HFFc6 (cell line): ENCODE measurements at places on chromosomes 6 and 20. TPM values are rescaled to one million over a fixed set of nuclear protein-coding genes. Genes with fewer than 3 reads are reported as not detected.

The F13A1 gene
- total RNA-seq = not detected in 3 replicates

The NKX2-4 gene
- total RNA-seq = not detected in 2 replicates

The GRM4 gene
- not detected in 2 replicates for total RNA-seq

The RHAG gene
- total RNA-seq = not detected in 3 replicates

DNA sequence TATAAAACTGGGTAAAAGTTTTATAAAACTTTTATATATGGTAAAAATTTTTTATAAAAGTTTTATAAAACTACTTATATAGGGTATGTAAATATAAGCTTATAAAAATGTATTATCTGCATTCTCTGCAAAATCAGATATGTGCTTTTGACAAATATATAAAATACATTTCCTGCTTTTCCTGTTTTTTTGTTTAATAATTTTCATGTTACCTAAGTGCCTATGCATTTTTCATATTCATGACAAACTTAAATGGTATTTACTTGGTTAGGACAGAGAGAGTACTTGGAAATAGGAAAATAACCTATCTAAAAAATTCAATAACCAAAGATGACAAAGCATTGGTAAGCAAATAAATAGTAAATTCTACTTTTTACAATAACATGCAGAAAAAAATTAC lies 41.2 kb downstream of the ADGRG6 start:
- no peak for DNase-seq
- no peak overlapping the region for H3K27ac ChIP-seq
- H3K4me1 ChIP-seq = peaks cover 52% of the 10 kb centered on the region
- no peaks in the 10 kb centered on the region for H3K27me3 ChIP-seq
- H3K4me3 ChIP-seq = no peak overlapping the region; the same call in 1 of the 2 replicates

DNA sequence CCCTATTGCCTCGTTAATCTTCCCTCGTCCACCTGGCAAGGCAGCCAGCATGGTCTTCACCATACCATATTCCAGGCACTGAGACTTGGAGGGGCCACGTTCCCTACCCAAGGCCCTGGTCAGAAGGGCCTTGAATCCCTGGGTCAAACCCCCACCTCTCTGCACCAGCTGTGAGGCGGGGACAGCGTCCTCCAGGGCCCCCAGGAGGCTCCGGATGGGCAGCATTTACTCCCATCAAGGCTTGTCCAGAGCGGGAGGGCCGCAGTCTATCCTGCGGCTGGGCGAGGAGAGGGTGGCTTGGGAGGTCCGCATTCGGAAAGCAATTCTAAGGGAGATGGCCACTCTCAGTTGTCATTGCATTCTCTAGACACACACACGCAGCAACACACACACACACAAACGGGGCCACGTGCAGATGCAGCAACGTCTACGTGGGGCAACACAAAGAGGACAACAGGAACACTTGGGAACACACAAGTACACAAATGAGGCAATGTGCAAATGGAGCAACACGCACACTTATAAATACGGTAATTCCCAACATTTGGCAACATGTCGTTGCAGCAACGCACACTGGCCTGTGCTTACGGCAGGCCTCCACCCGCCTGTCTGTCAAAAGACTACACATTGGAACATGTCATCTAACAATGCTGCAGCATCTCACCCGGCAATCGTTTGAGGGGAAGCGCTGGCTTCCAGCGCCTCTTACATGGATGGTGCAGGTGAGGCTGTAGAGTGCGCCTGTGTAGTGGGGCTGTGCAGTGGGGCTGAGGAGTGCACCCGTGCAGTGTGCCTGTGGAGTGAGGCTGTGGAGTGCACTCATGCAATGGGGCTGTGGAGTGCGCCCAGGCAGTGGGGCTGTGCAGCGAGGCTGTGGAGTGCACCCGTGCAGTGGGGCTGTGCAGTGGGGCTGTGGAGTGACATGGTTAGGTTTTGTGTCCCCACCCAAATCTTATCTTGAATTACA lies 12.9 kb upstream of the NTSR1 start:
- H3K27me3 ChIP-seq = peaks cover 35% of the 10 kb centered on the region
- no peaks in the 10 kb centered on the region for H3K36me3 ChIP-seq
- no peak for DNase-seq
- peaks cover 4% of the 10 kb centered on the region; the same call in 1 of the 2 replicates for H3K4me1 ChIP-seq

DNA sequence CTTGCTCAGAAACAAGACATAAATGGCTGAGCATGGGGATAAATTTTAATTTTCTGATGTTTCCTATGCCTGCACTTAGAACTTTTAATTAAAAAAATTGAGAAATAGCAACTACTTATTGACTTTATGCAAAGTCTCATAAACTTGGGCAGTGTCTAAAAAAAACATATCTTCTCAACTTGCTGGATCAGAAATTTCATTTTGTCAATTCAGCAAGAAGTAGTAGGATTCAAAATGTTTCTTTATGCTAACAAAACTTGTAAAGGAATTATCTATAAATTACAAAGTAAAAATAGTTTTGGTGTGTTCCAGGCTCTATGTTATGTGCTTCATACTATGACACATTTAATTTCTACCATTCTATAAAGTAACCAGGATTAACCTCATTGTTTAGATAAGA lies 562.2 kb upstream of the IMPG1 start:
- no peaks in the 10 kb centered on the region for H3K4me1 ChIP-seq
- DNase-seq = no peak
- H3K27ac ChIP-seq = no peak overlapping the region
- no peaks in the 10 kb centered on the region for H3K27me3 ChIP-seq

DNA sequence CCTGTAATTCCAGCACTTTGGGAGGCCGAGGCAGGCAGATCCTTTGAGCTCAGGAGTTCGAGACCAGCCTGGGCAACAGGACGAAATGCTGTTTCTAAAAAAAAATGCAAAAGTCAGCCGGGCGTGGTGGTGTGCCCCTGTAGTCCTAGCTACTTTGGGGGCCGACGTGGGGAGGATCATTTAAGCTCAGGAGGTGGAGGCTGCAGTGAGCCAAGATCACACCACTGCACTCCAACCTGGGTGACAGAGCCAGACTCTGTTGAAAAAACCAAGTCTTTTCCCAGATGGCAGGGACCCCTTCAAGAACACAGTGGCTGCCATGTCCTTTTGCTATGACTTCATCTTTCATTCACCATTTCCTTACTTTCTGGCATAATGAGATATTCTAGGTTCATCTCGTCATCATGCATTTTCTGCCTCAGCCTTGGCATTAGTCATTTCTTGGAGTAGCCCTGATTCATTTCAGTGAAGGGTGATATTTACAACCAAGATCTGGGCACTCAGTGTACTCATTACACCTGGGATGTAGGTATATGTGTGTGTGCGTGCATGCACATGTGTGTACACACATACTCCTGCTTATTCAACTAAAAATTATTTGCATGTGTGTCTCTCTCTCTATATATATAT lies 61.4 kb upstream of the TOX2 start:
- H3K4me3 ChIP-seq = no peak overlapping the region
- DNase-seq = peak; percentile 45
- no peaks in the 10 kb centered on the region for H3K36me3 ChIP-seq

DNA sequence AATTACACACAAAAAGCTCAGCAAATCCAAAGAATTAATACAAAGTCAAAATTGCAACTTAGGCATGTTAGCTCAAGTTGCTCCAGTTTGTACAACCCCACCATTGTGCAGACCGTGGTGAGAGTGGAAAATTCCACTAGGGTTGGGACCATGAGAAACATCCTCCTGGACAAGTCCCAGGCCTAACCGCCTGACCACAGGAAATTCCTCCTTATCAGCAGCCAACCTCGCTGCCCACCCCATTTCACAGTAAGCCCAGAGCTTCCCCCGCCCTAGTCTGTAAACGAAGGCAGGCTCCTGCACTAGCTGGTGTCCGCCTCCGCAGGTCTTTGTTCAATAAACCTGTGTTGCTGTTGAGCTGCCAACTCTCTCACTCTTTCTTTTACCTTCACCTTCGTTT lies 1023.3 kb downstream of the EYS start:
- no peaks in the 10 kb centered on the region for H3K4me1 ChIP-seq
- H3K36me3 ChIP-seq = peaks cover 5% of the 10 kb centered on the region; the same call in 1 of the 2 replicates
- H3K4me3 ChIP-seq = no peak overlapping the region
- no peak for DNase-seq
- no peaks in the 10 kb centered on the region; the same call in 1 of the 2 replicates for H3K27me3 ChIP-seq

DNA sequence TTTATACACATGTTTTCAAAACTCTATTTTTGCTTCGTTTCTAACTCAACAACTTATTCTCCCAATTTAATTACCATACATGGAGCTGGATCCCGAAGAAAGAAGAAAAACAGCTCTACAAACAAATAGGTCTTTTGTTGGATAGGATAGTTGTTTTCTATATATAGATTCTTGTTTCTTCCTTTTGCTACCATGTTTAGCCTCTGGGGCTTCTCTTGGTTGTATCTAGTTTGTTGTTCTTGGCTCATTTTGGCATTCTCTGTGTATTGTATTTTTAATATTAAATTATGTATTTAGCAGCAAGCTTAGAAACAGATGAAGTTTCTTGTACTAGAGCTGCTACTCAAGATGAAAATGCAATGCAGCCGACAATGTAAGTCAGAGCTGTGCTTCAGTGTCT lies 60.9 kb downstream of the PLCB4 start:
- no peak for DNase-seq
- no peak overlapping the region for H3K4me3 ChIP-seq

DNA sequence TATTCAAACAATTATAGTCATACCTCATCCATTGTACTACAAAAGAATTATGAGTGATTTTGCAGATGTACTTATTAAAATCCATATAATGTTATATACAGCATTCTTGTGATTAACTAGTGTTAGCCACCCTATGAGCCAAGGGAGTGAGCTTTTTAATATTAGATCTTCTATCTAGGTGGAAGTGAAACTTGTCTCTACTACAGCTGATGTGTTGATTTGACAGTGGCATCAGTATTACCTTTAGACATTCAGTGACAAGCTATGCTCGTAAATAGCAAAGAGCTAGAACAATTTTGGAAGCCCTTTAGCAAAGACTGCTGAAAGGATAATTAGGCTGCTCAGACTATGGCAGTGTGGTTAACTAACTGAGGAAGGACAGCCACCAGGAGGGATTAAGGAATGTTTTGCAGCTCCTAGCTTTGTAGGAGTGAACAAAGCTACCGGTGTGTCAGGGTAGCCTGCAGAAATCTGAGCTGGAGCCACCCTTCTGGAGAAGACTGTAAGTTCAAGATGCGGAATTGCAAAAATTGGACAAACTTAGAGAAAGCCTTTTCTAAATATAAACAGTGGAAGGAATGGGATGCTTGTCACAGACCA lies 73.7 kb downstream of the AFG1L start:
- H3K4me3 ChIP-seq = no peak overlapping the region
- no peaks in the 10 kb centered on the region for H3K27me3 ChIP-seq
- H3K36me3 ChIP-seq = no peaks in the 10 kb centered on the region

DNA sequence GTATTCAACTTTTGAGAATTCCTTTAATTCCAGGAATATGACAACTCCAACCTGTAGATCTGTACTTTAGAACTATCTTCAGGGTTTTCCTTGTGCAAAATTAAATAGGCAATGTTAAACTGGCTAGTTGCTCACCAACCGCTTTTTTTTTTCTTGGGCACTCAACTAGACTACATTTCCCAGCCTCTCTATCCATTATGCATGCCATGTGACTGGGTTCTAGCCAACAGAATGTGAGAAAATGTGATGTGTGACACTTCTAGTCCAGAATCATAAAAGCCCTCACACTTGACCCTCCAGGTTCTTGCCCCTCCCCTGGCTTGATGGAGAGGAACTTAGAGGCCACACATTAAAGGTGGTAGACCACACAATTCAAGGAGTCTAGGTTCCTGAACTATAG lies 166.0 kb downstream of the LMBRD1 start:
- H3K4me1 ChIP-seq = no peaks in the 10 kb centered on the region

DNA sequence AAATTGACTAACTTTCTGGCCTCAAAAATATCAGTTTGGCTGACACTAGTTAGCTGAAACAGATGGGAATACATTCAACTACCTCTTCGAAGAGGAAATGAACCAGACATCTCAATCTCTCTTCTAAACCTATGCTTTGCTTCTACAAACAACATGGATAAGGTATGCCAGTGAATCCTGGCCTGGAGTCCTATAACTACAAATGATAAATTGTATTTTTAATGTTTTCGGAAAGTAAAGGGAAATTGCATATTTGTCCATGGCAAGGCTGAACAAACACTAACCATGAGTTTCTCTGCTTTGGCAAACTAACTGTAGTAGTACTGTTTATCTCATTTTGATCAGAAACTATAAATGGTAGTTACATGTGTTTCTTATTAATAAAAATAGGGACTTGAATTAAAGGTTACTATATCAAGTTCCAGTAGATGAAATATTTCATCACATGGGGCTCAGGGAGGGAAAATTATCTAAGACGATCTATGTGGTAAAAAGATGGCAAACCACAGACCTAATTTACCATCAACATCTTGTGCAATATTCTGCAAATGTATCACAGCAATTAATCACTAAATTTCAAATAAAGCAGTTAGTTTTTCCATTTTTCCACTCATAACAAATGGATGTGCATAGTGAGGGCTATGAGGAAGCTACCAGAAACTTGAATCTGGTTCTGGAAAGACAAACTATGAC lies 76.8 kb downstream of the COL12A1 start:
- peak; percentile 11 for DNase-seq
- H3K36me3 ChIP-seq = peaks cover 87% of the 10 kb centered on the region
- peaks cover 5% of the 10 kb centered on the region; the same call in 1 of the 2 replicates for H3K27me3 ChIP-seq
- H3K4me1 ChIP-seq = peaks cover 63% of the 10 kb centered on the region

DNA sequence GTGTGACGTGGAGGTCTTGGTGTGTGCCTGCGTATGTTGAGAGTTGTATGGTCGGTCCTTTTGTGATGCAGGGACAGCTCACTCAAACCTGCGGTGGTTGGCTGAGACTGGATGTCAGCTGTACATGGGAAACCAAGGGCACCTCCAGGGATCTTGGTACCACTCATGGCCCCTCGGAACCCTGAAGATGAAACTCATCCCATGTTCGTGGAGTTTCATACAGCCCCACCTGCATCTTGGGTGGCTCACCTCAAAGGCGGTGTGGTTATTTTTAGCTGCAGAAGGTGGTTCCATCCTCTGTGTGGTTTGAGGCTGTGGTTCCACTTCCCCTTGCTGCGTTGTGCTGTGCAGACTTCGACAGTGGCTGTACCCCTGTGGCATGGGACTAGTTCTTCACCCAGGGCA lies 52.6 kb upstream of the SLC22A1 start:
- H3K4me3 ChIP-seq = no peak overlapping the region
- H3K27ac ChIP-seq = no peak overlapping the region
- DNase-seq = no peak

GRCh38 chr20:59134182-59134581 lies 29.4 kb upstream of the ZNF831 start:
- H3K4me3 ChIP-seq = no peak overlapping the region
- H3K36me3 ChIP-seq = no peaks in the 10 kb centered on the region
- H3K27ac ChIP-seq = no peak overlapping the region

GRCh38 chr6:167267921-167268401 lies 23.2 kb upstream of the UNC93A start:
- no peak overlapping the region for H3K4me3 ChIP-seq
- DNase-seq = no peak
- H3K4me1 ChIP-seq = no peaks in the 10 kb centered on the region
